ENCODE measurements at places on chromosomes 5 and 9.

DNA sequence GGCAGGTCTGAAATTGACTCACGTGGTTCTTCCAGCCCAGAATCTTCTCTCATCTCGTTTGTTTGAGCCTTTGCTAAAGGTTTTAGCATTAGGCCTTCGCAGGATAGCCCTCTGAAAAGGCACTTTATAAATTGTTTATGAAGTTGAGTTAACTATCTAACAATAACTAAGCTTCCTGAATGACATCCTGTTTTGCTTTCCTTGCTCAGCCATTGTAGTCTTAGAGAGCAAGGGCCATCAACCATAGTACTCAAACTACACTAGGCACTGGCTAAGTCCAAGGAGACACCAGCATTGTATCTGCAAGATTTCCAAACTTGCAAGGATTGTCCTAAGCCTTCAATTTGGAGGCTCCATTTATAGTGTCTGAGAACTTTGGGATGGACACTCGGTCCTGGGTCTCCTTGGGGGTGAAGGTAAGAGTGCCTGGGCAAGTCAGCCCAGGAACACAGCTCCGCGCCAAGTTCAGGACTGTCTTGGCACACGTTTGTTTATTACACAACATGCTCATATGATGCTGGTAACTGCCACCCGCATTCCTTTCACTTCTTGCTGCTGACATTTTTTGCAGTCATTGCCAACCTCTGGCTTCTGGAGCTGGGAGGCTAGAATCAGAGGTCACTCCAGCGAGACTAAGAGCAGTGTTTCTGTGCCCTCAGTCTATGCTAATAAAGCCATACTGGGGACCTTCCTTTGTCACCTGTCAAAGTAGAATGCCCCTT is 151.1 kb downstream of the ESM1 start:
- DNase-seq = no peak

GRCh38 chr5:158639881-158640592 is 459.7 kb downstream of the EBF1 start:
- no peak for DNase-seq

GRCh38 chr5:7419846-7420245 is 23.9 kb downstream of the ADCY2 start:
- no peak for DNase-seq

GRCh38 chr5:1429496-1429895 is 15.7 kb downstream of the SLC6A3 start:
- DNase-seq = no peak

DNA sequence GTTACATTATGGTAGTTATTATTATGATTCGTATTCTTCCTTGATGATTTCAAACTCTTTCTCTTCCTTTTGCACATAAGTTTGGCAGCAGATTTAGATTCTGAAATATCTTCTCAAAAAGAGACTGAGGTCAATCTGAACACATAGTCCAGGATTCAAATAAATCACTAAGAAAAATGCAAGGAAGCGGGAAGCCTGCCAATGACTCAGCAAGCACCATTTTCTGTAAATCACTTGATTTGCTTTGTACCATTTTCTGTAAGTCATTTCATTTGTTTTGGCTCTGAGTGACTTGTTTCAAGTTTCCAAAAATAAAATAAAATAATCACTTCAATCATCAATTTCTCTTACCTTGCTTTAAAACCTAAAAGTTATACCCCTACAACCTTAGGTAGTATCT is 24.6 kb upstream of the GLIS3 start:
- DNase-seq = no peak

DNA sequence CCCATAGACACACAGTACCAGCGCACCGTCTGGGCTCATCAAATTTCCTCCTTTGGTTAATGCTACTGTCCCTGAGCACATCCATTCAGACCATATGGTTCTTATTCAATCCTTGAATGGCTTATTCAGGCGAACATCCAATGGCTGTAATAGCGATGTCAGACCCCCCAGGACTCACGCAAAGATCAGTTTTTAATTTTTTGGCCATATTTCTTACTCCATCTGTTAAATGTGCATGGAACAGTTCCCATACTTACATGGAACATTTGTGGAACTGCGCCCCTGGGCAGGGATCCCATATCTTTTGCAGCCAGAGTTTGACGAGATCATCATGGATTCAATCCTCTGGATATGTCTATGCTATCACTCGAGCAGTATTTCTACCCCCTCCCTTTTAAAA is 213.2 kb downstream of the ADAMTS6 start:
- no peak for DNase-seq

DNA sequence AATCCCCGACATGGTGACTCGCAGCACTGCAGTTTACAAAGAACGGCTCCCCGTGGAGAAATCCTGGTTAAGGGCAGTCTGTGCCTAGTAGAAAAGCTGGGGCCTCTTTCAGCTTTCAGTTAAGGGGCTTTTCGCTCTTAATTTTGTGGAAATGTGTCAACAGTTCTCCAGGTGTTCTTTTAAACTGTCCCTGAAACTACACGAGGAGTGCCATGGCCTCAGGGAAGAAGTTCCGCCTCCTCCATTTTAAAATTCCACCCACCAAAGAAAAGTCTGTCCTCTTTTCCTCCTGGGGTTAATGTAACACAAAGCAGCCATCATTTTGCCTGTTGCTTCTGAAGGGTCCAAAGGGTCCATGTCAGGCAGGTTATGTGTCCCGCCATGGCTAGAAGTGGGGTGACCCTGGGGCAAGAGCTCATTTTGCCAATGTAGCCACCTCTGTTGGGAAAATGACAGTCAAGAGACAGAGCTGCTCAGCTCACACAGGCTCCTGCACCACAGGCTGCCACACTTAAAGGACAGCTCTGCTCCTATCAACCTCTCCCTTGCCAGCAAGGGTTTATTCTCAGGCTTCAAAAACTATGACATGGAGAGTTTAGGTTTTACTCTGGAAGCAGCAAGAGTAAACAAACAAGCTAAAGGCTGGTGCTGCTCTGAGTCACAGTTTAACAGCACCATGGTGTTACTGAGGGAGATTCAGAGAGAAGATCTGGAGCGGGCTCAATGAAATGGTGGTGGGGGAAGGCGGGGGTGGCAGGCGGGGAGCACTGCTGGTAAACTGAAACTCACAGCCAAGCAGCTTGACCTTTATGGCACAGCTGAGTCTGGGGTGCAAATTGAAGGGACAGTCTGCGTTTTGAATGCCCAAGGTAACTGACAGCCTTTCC is 3.2 kb downstream of the WHRN start:
- DNase-seq = no peak
